ENCODE measurements at places on chromosomes 7 and 10.

DNA sequence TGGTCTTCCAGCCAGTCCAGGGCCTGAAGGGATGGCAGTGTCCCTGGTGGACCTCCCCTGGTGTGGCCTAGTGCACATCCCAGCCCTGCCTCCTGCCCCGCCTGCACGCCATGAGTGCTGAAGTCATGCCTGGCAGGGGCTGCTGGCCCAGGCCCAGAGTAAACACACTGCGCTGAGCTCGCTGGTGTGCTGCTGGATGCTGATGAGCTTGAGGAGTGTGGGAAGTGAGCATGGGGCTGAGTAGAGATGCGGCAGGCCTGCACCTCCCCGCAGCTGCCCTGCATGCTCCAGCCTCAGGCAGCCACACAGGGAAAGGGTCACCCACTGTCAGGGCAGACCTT lies 43.2 kb downstream of the HTRA1 start:
- peak; percentile 90 for DNase-seq

DNA sequence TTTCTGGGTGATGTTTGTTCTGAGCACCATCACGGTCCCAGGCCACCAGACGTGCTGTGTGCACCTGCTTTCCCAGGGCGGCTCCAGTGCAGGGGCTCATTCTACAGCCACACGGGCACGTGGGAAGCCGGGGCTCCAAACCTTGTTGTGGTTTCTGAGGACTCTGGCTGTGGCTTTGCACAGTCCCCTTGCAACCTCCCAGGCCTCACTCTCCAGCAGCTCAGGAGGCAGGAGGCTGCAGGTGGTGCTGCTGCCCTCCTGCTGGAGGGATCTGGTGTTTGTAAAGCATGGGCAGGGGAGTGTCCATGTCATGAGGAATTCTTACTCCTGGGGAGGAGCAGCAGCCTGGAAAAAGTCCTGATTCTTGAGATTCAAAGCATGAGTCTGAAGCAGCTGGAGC lies 54.3 kb downstream of the INSYN2A start:
- DNase-seq: no peak

- no peak for DNase-seq
Measured at GRCh38 chr7:4871056-4871680, 9.3 kb upstream of the PAPOLB start.

- DNase-seq: no peak
Measured at GRCh38 chr10:36141856-36142560, 499.9 kb upstream of the FZD8 start.

DNA sequence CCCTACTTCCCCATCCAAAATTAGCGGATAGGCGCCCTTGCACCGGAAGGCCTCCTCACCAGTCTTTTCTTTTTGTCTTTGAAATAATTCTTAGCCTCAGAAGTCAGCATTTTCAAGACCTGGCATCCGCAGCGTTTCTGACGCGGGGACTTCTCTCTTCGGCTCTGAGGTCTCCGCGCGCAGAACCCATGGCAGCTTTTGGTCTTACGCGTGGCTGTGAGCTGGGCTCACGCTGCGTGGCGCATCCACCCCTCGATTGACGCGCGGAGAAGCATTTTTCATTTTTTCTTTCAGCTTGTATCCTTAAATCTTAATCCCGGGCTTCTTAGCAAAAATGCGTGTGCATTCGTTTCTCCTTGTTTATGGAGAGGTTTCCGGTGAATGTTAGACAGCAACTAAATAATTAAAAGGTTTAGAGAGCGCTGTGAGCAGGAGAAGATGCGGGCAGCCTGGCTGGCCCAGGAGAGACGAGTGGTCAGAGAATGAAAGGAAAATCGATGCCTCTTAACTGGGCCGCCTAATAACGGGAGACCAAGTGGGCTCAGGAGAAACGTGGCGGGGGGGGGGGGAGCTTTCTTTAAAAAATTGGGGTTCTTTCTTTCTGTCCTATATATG lies 2.0 kb upstream of the GATA3 start:
- DNase-seq: no peak

DNA sequence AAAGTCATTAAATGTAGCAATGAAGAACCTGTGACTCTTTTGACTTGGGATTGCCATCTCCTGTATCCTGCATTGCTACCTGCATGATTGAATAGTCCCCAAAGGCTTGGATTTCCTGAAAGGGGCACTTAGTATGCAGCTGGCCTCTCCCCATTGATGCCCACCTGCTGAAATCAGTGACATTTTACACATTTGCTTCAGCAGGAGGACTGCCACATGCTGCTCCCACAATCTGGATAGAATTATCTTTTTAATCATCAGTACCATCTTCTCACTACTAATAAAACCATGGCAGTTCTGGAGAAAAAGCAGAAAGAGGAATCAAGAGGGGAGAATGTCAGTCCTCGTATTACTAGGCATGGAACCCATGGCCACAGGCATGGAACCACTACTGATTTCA lies 67.8 kb downstream of the SLC13A1 start:
- no peak for DNase-seq

- no peak for DNase-seq
Measured at GRCh38 chr7:99371376-99371920, 3.1 kb upstream of the ARPC1B start.

DNA sequence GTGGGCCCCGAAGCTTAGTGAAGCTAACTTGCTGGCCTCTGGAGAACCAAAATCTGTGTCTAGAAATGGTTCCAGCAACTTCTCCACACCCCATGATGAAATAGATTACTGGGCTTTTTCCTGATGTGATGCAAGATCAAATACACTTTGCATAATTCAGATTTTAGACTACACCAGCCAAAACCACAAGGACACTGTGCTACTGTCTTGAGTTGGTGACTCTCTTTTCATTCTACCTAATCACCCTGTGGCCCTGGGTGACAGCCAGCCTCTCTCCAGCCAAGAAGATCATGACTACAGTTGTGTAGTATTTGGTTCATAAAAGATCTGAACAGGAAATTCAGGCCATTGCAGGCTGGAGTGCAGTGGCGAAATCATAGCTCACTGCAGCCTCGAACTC lies 22.2 kb downstream of the AZGP1 start:
- DNase-seq: no peak

DNA sequence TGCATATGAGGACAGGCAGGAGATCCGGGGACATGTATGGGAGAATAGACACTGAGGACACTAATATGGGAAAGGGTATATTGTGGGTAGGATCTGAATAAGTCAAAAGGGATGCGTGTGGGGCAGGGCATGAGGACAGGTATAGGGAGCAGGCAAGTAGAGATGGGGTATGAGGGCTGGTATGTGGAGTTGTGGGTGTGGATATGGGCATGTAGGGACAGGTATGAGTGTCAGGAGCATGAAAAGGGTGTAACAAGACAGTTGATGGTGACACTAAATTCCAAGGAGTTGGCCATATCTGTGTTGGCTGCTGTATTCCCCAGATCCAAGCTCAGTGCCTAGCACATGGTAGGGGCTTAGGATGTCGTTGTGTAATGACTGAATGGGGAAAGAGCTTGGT lies 84.4 kb upstream of the PAX2 start:
- DNase-seq: no peak

DNA sequence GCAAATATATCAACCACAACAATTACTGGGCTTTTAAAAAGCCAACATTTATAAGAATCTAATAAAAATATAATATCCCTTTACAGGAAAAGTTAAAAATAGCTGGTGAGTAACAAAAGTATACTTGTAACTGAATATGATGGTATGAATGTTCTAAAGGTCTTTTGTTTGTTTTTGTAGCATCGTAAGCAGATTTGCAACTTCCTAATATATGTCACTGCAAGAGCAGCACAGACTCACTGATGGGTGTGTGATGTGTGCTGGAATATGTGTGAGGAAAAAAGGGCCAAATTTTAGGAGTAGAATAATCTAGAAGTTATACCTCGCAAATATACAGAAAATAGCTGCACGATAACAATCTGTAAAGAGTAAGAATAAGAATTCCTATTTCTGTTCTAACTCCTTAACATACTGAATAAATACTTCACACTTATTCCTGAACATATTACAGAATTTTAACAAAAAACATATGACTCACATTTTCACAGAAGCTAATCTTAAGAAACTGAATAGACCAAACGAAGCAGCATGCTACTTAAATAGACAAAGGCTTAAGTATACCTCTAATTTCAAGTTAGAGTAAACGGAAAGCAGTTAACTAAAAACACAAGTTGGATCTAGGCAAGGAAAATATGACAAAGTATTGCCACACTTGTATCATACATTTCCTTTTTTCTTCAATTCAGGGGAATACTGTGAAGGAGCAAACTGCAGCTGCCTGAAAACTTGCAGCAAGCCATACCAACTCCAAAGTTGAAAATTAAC lies 9.6 kb downstream of the ETV1 start:
- no peak for DNase-seq

- no peak for DNase-seq
Measured at GRCh38 chr7:1041551-1042491, 2.5 kb upstream of the GPR146 start.

GRCh38 chr10:118542745-118543144 lies 52.7 kb downstream of the PRLHR start:
- DNase-seq: no peak

DNA sequence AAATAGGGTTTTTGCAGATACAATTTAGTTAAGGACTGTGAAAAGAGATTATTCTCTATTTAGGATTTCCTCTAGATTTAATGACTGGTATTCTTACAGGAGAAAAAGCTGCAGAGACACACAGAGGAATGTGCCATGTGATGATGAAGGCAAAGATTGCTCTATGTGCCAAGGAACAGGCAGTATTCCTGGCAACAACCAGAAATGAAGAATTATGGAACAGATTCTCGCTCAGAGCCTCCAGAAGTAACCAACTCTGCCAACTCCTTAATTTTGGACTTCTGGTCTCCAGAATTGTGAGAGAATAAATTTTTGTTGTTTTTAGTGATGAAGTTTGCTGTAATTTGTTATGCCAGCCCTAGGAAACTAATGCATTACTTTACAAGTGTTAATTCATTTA lies 307.6 kb upstream of the SEMA3A start:
- no peak for DNase-seq

GRCh38 chr10:23994459-23995046 lies 214.4 kb upstream of the KIAA1217 start:
- DNase-seq: peak; percentile 73

- DNase-seq: no peak
Measured at GRCh38 chr10:119149729-119150128, 15.8 kb downstream of the SFXN4 start.

DNA sequence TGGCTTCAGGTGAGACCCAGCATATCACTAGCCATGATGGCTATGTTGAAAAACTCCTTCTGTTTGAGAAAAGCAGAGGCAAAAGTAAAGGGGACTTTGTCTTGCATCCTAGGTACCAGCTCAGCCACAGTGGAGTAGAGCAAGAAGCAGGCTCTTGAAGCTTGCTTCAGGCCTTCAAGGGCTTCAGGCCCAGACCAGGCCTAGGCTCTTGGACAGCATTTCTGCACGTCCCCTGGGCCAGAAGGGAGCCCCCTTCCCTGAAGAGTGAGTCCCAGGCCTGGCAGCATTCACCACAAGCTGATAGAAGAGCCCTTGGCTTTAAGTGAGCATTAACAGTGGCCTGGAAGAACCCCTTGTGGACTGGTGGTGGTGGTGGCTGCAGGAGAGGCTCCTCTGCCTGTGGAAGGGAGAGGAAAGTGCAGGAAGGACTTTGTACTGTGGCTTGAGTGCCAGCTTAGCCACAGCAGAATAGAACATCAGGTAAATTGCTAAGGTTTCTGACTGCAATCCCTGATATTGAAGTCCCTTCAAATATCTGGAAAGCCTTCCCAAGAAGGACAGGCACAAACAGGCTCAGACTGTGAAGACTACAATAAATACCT lies 28.1 kb upstream of the FAM171A1 start:
- DNase-seq: no peak

DNA sequence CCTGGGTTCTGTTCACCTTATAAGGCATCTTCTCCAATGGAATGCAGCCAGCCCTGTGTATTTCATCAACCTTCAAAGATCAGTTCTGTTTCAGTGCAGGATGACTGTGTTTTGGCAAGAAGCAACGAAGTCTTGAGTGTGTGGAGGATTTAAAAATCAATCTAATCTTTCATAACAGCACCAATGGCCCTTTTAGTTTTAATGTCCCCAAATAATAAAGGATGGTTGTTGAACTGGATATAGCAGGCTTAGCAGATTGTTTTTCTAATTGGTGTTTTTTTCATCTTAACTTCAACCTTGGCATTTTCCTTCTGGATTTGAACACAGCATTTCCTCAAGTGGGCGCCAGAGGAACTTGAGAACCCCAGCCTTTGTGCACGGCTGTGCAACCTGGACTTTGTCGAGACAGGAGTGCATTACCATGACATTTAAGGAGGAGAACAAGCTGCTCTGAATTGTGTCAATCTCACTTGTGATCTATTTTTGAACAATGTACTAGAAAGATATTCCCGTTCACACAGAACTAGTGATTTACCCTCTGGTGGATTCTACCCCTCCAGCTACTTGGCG lies 313.3 kb upstream of the AKR1E2 start:
- peak; percentile 40 for DNase-seq

GRCh38 chr7:94559972-94560371 lies 50.4 kb downstream of the CASD1 start:
- DNase-seq: no peak

DNA sequence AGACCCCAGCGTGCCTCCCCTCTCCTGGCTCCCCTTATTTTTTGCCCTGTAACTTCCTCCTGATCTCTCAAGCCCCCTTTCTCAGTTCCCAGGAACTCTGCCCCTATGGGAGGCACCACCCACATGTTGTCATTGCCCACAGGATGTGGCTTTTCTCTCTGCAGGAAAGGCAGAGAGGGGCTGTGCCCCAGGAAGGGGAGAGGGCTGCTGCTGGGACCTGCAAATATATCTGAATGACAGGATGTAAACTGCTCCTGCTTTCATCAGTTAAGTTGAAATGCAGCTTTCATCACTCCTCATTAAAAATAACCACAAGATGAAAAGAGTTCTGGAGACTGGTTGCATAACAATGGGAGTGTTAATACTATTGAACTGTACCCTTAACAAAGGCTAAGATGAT lies 103.3 kb downstream of the CLEC2L start:
- DNase-seq: no peak

DNA sequence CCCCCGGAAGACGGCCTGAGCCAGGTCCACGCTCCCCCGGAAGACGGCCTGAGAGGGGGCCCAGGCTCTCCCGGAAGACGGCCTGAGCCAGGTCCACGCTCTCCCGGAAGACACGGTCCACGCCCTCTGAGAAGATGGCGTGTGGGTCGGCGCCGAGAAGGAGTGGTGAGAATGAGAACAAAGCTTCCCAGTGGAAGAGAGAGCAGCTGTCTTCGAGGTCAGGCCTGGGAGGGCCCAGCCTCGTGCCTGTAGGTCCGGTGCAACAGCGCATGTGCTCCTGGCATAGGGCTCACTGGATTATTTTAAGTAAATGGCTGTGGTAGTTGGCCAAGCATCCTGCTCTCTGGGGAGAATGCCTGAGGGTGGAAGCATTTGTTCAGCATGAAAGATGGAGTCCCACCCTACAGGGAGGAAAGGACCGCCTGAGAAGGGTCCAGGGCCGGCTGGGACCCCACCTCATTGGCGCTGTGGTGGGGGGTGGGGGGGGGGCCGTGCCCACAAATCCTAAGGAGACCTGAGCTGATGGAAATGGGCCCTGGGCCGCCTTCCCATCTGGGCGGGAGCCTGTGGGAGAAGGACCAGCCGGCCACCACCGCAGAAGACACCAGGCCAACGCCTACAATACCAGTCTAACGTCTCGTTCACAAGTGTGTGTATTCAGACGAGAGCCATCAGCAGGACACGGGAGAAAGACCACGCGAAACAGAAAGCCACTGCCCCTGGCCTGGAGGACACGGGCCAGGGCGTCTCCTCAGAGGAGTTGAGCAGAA lies 210.0 kb downstream of the WDR37 start:
- DNase-seq: no peak
